ENCODE measurements at places on chromosomes 7 and 10.
A peak's percentile ranks its signal among the peaks of the same experiment; 100 is the strongest.

GRCh38 chr7:151724250-151724915 lies 152.5 kb downstream of the PRKAG2 start:
- DNase-seq, result no peak

GRCh38 chr7:128681794-128682537 lies 9.9 kb downstream of the GARIN1A start:
- DNase-seq, result no peak

GRCh38 chr7:83941300-83941699 lies 253.3 kb downstream of the SEMA3A start:
- DNase-seq, result no peak

- DNase-seq, result peak; percentile 36
These were observed 60.6 kb upstream of the MSMB start for GRCh38 chr10:46106410-46107255.

- DNase-seq, result no peak
These were observed 33.5 kb downstream of the OSBPL3 start for GRCh38 chr7:24946467-24946866.

GRCh38 chr7:2713370-2713769 lies 25.4 kb downstream of the AMZ1 start:
- no peak for DNase-seq

GRCh38 chr10:86393362-86393761 lies 26.8 kb upstream of the GRID1 start:
- DNase-seq, result no peak

GRCh38 chr7:131529179-131529578 lies 27.2 kb downstream of the PODXL start:
- DNase-seq, result no peak

GRCh38 chr10:82212753-82213152 lies 337.8 kb downstream of the NRG3 start:
- no peak for DNase-seq

DNA sequence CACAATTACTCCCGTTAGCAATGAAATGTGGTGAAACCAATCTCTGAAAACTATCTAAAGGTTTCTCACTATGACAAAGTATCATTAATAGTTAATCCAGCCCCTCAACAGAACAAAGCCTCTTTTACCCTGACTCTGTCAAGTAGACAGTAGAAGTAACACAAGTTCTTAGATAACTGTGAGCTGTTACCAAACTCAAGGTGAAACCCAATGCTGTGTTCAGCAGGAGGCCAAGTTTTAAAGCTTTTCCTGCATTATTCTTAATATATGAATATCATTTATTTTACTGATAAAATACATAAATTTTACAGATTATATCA lies 109.1 kb downstream of the SRPK2 start:
- DNase-seq, result no peak

DNA sequence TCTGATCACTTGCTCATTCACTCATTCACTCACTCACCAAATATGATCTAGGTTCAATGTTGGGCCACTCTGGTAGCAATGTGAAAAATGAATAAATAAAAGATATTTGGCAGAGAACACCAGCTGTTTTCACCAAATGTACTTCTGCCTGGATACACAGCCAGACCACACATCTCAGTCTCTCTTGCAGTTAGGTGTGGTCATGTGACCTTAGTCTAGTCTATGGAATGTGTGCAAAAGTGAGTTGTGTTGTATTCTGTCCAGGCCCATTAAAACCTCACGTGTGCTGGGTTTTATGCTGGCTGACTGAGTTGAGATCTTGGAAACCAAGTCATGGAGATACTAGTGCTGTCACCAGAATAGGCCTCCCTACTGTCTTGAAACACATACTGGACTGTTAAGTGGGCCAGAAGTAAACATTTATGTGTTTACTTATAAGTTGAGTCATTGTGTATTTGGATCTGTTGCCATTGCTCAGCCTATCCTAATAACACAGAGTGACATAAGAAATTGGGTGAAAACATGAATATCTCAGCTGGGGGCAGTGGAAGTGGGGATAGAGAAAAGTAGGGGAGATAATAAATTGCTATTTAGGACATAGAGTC lies 145.5 kb downstream of the PTEN start:
- DNase-seq, result peak; percentile 15

- DNase-seq, result peak; percentile 95
These were observed 1.7 kb upstream of the NEURL1 start for GRCh38 chr10:103491729-103492364.

DNA sequence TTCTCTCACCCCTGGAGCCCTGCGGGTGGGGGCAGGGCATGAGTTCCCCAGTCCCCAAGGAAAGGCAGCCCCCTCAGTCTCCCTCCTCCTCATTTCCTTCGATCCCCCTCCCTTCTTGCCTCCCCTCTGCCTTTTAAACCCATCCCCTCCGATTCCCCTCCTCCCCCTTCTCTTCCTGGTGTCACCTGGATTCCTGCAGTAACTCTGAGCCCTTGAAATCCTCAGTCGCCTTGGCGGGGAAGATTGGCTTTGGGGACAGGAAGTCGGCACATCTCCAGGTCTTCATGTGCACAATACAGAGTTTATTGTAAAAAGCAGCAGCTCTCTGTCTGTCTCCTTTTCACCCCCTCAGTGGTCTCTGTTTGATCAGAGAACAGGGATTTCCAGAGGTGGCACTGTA lies 1.3 kb upstream of the MUC12 start:
- DNase-seq, result no peak

GRCh38 chr10:70886921-70887665 lies 1.3 kb downstream of the PCBD1 start:
- DNase-seq, result no peak

DNA sequence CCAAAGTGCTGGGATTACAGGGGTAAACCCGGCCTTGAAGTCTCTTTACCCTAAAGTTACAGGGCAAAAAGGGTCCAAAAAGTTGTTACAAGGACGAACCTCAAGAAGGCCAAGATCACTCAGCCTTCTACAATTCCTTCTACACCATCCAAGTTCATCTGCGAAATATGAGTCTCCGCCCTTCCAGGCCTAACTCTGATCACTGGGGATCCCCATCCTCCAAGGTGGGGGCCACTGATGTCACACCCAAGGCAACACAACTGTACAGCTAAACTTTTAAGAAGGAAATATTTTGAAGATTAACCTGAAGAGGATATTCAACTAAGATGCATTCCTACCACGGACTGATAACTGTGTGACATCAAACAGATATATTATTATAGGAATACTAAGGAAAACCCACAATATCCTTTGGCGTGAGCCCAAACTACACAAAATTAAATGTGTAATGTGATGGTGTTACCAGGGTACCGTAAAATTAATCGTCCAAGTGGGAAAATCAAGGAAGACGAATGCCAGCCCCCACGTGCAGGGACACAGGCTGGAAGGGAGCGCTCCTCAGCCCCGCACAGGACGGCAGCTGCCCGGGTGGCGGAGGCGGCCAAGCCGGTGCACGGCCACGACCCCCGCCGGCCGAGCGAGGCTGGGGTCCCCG lies 1.0 kb downstream of the PAXIP1 start:
- peak; percentile 1 for DNase-seq

GRCh38 chr10:69867699-69868558 lies 66.2 kb downstream of the COL13A1 start:
- no peak for DNase-seq

DNA sequence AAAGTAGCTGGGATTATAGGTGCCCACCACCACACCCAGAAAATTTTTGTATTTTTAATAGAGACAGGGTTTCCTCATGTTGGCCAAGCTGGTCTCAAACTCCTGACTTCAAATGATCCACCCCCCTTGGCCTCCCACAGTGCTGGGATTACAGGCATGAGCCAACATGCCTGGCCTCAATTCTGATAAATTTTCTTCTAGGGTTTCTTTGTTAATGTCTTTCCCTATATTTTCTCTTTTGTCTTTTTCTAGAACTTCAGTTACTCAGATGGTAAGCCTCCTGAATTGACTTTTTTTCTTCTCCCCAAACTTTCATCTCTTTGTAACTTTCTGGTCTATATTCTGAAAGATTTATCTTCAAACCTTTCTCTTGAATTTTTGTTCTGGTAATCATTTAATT lies 12.7 kb upstream of the SMURF1 start:
- DNase-seq, result no peak

- peak; percentile 33 for DNase-seq
These were observed 61.4 kb downstream of the ST7 start for GRCh38 chr7:117014673-117015133.

GRCh38 chr10:124402273-124402672 lies 16.4 kb downstream of the OAT start:
- DNase-seq, result no peak

DNA sequence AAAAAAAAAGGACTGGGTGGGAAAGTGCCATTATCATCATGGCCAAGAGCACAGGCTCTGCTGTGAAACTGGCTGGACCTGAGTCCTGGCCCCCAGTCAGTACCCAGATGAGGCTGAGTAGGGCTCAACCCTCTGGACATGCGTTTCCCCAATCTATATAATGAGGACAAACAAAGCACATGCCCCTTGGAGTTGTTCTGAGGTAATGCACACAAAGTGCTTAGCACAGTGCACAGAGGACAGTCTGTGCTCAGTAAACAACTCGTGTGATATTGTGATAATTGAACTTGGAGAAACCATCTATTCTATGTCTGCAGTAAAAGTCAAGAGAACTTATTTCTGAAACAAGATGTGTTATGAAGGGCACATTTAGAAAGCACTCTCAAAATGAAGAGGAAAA lies 138.8 kb downstream of the KCNMA1 start:
- no peak for DNase-seq

- DNase-seq, result no peak
These were observed 46.4 kb upstream of the PARD3 start for GRCh38 chr10:34861293-34862021.

GRCh38 chr7:88075216-88075615 lies 141.2 kb downstream of the ADAM22 start:
- DNase-seq, result no peak

- peak; percentile 32 for DNase-seq
These were observed 534 bp downstream of the UBE3C start for GRCh38 chr7:157139111-157139809.

DNA sequence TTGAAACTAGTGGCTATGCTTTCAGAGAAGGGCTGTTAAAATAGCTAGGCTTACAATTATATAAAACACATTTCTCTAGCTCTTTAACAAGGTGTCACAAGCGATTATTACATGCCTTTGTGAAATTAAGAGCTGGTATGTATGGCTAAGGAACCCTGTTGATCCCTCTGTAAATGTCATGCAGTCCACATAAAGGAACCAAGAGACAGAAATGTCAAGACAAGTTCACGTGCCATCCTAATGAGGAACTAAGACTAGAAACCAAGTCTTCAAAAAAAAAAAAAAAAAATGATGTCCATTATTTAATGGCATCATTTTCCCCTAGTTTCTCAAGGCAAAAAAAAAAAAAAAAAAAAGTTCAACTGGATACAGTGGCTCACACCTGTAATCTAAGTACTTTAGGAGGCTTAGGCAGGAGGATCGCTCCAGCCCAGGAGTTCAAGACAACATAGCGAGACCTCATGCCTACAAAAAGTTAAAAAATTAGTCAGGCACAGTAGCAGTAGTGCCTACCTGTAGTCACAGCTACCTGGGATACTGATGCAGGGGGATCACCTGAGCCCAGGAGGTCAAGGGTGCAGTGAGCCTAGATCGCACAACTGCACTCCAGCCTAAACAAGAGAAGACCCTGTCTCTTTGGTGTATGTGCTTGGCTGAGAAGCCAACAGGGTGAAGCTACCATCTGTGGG lies 63.4 kb downstream of the SRPK2 start:
- DNase-seq, result no peak

GRCh38 chr7:108226816-108227299 lies 96.7 kb upstream of the LAMB4 start:
- peak; percentile 64 for DNase-seq

GRCh38 chr7:141043616-141044015 lies 28.9 kb upstream of the MRPS33 start:
- no peak for DNase-seq

DNA sequence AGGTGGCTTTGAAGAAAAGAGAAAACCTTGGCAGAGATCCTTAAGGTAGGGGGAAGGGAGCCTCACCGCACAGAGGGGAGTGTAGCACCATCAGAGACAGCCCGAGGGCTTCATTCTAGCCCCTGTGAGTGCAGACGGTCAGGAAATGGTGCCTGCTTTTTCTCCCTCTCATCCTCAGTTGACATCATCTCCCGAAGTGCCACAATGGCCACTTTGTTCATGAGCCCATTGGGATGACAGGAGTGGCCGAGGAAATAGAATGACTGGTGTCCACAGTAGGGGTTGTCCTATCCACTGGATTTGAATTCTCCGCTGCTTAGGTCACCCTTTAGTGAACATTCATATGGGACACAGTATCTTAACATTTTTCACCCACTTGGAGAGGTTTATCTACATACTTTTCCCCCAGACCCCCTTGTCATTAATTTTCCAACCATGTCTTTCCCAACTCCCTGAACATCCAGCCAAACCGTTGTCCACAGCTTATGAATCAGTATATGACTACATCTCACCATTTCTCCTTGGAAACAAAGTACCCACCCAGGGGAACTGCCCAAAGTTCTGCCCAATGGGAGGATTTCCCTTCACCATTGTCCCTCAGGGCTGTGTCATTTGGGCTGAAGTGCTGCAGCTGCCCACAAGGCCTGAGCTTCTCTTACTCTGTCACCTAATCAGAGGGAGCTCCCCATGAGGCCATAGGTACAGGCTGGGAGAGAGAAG lies 108.8 kb downstream of the ADCY1 start:
- peak; percentile 27 for DNase-seq

- no peak for DNase-seq
These were observed 17.7 kb downstream of the CCL24 start for GRCh38 chr7:75795831-75796285.

- no peak for DNase-seq
These were observed 123.9 kb upstream of the TCF7L2 start for GRCh38 chr10:112826018-112826697.

GRCh38 chr10:59891349-59891748 lies 15.0 kb downstream of the CCDC6 start:
- DNase-seq, result no peak
